ENCODE measurements at places on chromosomes 6 and 20.

- DNase-seq = no peak
These were observed 70.3 kb upstream of the CLDN20 start for GRCh38 chr6:155193526-155193925.

- no peak for DNase-seq
These were observed 16.2 kb downstream of the GABRR2 start for GRCh38 chr6:89298680-89299465.

- no peak for DNase-seq
These were observed 21.0 kb downstream of the NFYA start for GRCh38 chr6:41093729-41094128.

DNA sequence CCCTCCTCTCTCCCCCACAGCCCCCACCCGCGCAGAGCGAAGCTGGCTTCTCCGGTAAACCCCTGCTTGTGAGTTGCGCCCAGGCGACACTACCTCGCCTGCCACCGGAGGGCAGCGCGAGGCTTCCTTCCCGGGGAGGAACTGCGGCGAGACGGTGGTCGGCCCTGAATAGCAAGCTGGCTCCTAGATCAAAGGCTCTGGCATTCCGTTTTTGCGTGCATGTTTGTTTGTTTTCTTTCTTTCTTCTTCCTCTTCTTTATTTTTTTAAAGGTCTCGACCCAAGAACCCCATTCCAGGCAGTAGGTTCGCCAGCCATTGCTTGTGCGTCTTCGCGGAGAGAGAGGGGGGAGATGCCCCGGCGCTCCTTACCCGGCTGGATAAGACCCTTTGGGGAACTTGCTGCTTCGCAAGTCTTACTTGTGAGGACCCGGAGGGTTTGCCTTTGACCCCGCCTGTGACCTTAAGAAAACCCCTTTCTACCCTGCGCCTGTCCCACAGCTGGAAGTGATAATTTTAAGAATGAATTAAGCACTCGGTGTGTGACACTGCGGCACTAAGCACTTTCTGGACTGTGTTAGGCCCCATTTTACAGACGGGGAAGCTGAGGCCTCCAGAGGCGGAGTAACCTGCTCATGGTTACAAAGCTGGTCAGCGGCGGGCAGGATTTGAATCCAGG lies 92.7 kb upstream of the SIRPA start:
- DNase-seq = no peak

GRCh38 chr20:56373942-56374341 lies 15.2 kb downstream of the FAM210B start:
- DNase-seq = no peak

GRCh38 chr6:93036835-93037234 lies 382.5 kb downstream of the EPHA7 start:
- no peak for DNase-seq

DNA sequence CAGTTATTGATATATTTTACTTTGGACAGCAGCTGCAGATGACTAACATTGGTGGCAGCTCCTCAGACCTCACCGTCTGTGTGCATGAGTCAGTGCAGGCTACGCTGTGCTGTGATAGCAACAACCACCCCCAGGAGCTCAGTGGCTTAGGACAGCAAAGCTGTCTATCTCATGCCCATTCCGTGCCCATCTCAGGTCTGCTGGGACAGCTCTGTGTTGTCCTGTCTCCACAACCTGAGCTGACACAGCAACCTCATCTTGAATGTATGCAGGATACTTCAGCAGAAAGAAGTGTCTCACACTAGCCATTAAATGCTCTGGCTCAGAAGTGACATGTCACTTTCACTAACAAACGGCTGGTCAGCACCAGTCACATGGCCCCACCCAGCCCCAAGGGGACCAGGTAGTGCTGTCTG lies 47.7 kb downstream of the BANF2 start:
- DNase-seq = no peak

DNA sequence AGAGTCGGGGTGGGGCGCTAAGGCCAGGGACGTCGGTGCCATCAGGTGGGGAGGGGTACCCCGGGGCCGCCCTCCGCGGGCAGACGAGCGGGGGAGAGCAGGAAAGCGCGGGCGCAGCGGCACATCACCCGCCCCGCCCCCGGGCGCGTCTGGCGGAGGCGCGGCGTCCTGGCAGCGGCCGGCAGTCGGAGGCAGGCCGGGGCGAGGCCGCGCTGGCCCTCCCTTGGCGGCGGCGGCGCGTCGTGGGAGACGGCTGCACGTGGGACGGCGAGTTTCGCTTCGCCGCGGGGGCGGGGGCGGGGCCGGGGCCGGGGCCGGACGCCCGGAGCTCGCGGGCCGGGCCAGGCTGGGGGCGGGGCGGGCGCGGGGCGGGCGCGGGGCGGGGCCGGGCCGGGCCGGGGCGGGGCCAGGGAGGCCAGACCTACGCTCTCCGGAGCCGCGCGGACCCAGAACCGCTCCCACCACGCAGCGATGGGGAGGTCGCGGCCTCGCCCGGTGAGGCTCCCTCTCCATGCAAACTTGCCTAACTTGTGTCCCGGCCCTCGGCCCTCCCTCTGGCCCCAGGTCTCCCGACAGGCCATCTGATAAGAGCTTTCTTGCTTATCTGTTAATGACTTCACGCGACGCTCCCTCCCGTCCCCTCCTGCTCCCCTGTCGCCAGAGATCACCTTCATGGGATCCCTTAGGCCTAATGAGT lies 12.5 kb downstream of the ITPR3 start:
- DNase-seq = peak; percentile 64

DNA sequence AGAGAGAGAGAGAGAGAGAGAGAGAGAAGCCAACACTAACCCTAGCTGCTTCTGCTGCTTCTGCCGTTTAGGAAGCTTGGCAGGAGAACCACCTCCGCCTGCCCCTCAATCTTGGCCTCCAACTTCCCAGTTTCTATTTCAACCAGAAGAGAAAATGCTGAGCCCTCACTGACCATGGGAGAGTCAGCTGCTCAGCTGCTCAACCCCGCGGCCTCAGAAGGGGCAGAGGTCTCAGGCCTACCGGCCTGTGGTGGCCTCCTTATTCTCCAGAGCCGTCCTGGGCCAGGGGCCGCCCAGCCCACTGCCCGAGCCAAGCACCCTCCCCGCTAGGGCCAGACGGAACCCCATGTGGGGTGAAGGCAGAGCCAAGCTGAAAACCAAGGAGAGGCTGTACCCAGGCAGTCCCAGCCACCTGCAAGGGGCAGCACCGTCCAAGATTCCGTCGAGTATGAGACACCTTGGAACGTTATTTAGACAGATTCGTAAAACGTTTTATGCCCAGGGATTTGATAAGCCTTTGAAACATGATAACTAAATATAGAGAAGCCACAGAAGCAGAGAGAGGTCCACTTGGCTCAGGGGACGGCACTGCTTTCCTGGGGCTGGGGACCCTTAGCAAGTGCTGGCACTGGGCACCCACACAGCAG lies 116.6 kb downstream of the DLL1 start:
- no peak for DNase-seq

GRCh38 chr6:133540361-133540760 lies 299.2 kb downstream of the EYA4 start:
- DNase-seq = no peak

GRCh38 chr6:21331235-21331634 lies 262.3 kb upstream of the SOX4 start:
- no peak for DNase-seq

GRCh38 chr20:4951299-4951698 lies 50.0 kb downstream of the SLC23A2 start:
- DNase-seq = no peak

DNA sequence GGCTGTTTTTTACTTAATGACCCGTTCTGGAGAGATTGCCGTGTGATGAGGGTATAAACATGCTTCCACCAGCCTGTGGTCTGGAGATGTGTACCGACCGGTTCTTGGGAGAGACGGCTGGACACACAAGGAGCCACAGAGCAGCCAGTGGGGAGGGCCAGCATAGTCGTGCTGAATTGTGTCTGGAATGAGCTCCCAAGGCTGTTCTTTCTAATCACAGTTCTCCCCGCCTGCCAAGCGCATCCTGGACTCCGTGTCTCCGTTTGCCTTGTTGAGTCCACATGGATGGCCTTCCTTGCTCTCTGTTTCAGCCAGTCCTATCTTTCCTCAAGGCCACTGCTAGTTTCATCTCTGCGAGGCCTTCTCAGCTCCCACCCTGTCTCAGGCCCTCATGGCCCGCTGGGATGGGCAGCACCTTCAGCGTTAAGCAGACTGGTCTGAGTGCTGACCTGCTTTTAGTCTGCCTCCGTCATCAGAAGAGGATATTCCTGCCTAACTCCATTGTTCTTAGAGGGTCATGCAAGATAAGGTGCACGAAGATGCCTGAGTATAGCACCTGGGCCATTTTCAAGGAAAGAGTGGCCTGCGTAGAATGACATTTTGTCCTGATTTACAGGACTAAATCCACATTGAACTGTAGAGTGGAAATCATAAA lies 20.6 kb downstream of the MANBAL start:
- no peak for DNase-seq

- no peak for DNase-seq
These were observed 6.2 kb downstream of the TCEA2 start for GRCh38 chr20:64069209-64069613.

DNA sequence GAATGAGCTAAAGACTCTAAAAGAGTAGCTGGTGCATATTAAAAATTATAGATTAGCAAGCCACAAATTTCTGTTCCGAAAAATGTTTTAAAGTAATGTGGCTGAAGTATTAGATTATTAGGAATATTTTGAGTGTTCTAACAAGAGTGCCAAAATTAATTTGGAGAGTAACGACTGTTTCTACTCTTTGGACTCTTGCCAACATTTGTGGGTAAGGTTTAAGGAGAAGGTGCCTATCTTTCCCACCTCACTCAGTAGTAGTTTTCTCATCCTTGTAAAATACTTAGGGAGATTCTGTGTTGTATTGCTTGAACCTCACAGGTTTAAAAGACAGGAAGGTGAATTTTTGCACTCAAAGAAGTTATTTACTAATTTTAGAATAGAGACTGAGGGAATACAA lies 5.0 kb downstream of the HSF2 start:
- no peak for DNase-seq

GRCh38 chr20:58173930-58174707 lies 54.3 kb downstream of the ANKRD60 start:
- DNase-seq = no peak

- DNase-seq = no peak
These were observed 9.8 kb downstream of the FOXO3 start for GRCh38 chr6:108570517-108570916.

- DNase-seq = no peak
These were observed 15.7 kb upstream of the SSTR4 start for GRCh38 chr20:23019403-23019802.

DNA sequence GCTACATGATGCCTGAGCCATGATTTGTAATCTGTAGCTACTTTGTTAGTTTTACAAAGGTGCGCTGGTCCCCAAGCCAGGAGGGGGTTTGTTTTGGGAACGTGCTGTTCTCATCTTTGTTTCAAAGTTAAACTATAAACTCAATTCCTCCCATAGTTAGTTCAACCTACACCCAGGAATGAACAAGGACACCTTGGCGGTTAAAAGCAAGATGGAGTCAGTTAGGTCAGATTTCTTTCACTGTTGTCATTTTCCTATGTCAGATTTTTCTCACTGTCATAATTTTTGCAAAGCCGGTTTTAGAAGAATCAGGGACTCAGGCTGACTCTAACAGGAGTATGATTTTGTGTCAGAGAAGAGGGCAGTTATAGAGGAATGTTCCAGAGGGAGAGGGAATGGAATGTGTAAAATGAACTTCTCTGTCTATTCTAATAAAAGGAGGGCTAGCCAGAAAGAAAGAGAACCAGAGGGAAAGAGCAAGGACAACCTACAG lies 2.3 kb upstream of the GMPR start:
- DNase-seq = no peak

GRCh38 chr6:26485112-26485780 lies 14.9 kb upstream of the BTN1A1 start:
- no peak for DNase-seq

- peak; percentile 74 for DNase-seq
These were observed 1.5 kb downstream of the RBM38 start for GRCh38 chr20:57392512-57393271.

DNA sequence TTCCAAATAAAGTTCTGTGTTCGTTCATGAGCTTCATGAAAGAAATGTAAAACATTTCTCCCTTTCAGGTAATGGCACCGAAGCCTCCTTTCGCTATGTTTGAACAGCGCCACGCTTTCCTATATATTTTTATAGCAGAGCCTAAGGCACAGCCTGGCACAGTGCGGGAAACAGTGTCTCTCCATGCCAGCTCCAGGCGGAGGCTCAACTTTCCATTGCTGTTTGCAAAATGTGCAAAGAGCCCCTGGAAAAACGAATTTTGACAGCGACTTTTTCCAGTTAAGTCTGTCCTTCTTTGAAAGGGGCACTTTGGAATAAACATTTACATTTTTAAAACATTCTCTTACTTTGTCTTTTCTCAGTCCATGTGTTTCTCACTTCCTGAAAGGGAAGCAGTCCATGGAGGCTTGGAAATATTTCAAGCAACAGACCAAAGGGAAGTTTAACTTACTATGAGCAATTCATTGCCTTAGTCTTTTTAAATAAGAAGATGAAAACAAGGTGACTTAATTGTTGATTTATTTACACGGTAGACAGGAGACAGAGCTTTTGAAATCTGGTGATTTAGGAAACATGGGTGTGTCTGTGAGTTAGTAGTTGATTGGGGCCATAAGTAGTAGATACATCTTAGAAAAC lies 769 bp downstream of the CCN6 start:
- no peak for DNase-seq

Data from activated gamma-delta T cell (primary cell).